Activated CD8-positive, alpha-beta memory T cell treated with anti-CD3 and anti-CD28 coated beads for 4 hours (primary cell): ENCODE measurements at places on chromosomes 12 and 14.

DNA sequence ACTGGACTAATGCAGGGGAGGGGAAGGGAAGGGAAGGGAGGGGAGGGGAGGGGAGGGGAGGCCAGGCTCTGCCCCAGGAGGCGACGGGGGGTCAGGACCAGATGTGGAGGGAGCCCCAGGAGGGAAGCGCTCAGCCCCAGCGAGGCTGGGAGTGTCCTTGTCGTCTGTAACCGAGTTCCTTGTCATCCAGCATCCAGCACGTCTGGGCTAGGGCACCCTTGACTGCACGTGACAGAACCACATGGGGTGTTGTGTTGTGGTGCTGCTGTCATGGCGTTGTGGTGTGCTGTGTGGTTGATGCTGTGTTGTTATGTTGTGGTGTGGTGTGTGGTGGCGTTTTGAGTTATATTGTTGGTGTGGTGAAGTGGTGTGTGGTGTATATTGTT is 28.4 kb upstream of the SFSWAP start:
- no peak for DNase-seq

GRCh38 chr12:128276471-128276870 is 9.5 kb downstream of the TMEM132C start:
- no peak for DNase-seq

- DNase-seq = no peak
Measured at GRCh38 chr12:12081836-12082497, 11.2 kb downstream of the BCL2L14 start.

- no peak for DNase-seq
Measured at GRCh38 chr12:93419388-93420034, 22.2 kb downstream of the UBE2N start.

DNA sequence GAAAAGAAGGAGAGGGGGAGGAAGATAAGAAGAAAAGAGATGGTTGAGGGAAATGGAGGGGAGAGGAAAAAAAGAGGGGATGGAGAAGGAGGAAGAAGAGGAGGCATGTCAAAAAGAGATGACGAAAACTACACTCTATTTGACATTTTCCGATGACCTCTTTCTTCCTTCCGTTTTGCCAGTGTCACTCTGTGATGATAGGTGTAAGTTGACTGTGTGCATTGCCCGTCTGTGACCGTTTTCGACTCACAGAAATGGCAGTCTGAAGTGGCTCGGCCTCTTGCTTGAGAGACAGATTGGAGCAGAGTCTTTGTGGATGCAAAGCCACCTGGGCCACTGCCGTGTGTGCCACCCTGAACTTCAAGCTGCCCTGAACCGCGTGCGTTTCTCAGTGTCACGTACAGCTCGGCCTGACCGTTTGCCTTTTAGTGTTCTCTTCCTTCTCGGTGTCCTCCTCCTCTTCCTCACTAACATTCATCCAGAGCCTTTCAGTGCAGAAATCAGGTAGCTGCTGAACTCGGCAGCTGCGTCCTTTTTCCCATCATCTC is 32.7 kb downstream of the ELK3 start:
- DNase-seq = no peak

DNA sequence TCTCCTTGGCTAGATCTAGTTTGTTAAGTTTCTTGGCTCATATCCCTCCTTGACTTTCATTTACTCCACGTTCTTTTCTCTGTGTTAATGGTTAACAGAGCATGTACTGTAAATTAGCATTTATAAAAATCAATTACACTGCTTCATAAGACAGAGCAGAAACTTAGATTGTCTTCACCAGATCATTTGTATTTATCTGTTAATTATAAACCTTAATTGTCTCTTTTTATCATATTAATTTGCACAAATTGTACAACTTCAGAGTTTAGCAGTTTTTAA is 221.2 kb upstream of the EGLN3 start:
- no peak for DNase-seq
